Right kidney (tissue), 9 donors: ENCODE measurements at places on chromosomes 4 and X.

DNA sequence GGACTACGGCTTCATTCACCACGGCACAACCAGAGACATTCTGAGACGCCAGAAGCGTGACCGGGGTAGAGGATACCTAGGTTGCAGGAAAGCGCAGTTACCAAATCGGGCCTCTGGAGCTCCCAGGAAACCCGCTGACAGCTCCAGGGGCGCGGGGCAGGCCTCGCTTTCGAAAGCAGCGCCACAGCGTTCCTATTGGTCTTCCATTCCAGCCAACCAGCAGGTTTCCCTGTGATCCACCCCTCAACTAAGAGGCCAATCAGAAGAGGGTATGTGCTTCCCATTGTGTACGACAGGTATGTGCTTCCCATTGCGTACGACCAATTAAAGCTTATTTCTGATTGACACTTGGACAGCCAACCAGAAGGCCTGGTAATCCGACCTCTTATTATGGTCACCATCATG, 14.9 kb downstream of the SNX12 start:
- DNase-seq: no peak

DNA sequence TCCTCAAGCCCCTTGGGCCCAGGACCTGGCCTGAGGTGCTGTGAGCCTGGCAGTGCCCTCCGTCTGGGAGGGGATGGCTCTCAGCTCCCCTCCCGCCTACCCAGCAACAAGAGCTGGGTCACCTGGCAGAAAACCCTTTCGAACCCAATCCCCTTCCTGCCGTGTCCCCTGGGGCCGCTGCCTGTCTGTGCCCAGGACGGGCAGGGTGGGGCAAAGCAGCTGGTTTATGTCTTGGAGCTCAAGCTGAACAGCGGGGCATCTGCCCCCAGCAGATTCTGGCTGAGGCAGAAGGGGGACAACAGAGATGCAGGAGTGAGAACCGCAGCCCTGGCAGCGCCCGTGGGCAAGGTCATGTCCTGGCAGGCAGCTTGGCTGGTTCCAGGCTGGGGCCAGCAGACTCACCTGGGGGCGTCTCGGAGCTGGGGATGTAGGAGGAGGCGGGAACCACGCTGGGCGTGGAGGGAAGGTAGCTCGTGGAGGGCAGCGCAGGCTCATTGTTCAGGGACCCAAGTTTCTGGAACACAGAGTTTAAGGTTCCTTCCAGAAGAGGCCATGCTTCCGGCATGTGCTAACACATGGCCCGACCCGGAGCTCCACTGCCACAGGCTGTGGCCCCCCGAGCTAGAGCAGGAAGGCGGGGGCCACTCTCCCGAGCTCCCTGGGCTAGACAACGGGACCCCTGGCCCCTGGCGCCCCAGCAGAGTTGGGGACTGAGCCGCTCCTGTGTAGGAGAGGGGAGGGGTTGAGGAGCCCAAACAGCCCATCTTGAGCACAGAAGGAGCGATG, 24.2 kb downstream of the NELFA start:
- DNase-seq: no peak

DNA sequence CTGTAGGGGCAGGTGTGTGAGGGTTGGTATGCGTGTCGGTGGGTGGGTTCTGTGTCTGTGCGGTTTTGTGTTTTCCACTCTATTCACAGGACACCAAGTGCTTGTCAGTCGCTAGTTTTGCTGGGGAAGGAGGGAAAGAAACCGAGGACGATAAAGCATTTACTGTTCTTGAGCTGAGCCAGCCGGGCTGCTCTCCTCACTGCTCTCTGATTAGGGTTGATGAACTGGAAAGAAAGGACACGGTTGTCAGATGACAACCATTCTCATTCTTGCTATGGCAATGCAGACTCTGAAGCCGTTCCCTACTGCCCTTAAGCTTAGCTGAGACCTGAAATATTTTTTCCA, 832 bp downstream of the EGFL6 start:
- peak; percentile 19 for DNase-seq

DNA sequence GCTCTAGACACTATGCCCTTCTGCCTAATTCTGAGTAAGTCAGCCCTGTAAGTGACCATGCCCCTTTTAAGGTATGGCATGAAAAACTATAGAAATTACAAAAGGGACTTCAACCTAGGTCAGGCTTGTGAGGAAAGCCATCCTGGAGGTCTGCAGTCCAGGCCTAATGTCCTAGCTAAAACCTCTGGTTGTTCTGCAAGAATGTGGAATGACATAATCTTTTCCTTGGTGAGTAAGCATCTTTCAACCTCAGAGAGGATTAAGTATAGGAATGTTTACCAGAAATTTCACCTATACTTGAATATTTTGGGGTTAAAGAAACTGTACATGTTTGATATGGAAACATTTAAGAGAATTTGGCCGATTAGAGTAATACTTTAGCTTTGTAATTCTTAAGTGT, 23.8 kb upstream of the HPSE start:
- DNase-seq: no peak

- no peak for DNase-seq
Observed at GRCh38 chr4:20273793-20274192, 22.1 kb downstream of the SLIT2 start.
